ENCODE measurements at places on chromosomes 1 and 21.

DNA sequence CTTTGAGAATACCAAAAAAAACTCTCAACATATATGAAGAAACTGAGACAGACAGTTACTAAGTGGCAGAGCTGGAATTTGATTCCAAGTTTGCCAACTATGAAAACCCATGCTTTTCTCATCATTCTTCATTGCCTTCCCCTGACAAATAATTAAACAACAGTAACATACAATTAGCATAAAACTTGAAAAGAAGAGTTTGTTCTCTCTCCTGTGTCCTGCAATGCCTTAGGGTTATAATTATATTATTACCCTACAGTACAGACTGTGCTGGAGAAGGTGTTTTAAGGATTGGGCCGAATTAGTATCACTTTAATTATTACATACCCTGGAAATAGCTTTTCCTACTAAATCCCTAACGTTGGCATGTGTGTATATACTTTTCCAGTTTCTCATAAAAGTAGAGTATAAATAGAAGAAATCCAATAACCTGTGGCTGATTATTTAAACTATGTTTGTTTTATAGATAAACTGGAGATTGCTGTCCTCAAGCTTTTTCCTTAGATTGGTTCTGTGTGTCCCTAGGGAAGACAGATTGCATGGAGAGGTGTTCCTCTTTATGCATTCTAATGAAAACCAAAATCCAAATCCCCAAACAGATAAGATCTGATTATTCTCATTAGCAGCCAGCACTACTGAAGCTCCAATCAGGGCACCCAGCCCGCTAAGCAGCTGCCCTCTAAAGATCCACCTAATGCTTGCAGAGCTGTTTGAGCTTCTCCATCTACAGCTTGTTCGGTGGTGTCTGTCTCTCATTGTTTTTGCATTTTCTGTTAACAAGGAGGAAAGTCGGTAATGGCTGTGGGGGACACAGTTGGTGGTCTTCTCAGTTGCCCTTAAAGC lies 156.3 kb downstream of the TM2D1 start:
- DNase-seq, result no peak

GRCh38 chr21:39115576-39116235 lies 67.5 kb downstream of the PSMG1 start:
- no peak for DNase-seq

DNA sequence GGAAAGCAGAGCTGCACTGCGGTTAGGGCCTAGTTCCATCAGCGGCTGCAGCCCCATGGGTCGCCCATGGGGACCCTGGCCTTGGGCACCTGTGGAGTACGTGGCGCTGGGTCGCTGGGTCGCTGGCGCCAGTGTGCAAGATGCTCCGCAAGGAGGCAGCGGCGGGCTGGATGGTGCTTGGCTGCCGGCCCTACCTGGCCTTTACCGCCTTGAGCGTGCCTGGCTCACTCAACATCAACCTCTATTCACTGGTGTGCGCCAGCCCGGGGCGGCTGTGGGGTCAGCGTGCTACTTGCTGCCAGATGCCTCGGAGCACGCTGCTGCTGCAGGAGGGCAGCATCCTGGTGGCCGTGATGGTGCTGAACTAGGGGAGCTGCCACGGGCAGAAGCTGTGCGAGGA lies 85.1 kb upstream of the RHOU start:
- DNase-seq, result no peak

- no peak for DNase-seq
Measured at GRCh38 chr21:43781846-43782245, 5.7 kb upstream of the CSTB start.

DNA sequence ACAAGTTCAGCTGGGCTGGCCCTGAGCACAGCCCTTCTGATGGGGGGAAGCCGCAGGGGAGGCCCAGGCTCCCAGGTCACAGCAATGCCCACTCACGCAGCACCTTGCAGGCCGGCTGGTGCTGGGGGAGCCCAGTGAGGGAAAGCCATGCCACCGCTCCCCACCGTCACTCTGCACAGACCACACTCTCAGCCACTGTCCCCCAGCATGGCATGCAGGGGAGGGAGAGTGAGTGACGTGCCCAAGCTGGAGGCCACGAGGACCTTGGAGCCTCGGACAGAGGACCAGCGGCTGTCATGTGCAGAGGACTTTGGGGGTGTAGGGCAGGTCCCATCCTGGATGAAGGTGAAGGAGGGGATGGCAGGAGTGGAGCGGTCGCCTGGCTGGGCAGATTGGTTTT lies 25.1 kb downstream of the SLC45A1 start:
- no peak for DNase-seq

DNA sequence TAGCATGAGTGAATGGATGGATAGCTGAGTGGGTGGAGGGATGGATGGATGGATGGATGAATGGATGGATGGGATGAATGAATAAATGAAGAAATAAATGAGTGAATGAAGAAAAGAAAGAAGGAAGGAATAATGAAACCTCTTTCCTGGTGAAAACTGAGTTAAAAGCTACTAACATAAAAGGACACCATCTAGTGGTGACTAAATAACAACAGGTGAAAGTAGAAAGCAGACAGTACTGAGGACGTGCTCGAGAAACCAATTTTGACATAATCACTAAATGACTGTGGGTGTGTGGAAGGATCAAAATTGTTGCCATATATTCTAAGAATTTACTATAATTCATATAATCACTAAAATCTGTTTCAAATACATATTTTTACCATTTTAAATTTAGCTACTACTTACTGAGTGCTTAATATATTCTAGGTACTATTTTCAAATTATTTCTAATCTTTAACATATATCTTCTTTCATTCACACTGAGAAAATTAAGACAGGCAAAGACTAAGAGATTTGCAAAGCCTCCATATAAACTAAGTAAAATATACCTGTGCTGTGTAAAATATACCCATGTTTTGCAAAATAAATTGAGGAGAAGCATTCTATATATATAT lies 522.9 kb downstream of the LRRIQ3 start:
- DNase-seq, result no peak

DNA sequence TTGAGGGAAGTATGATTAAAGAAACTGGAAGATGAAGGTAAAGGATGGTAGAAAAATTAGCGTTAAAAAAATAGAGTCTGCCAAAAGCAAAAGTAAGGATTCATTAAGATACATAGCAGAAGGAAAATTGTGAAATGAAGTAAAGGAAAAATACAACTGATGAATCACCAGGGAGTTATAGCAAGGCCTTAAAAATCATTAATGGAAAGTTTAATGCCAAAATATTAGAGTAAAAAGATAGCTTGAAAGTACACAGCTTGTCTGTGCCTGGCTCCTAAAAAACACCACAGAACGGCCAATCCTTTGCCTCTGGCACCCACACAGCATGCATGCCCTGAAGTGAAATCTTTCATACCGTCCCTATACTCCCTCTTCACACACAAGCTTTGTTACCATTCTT lies 66.9 kb upstream of the APOBEC4 start:
- no peak for DNase-seq

DNA sequence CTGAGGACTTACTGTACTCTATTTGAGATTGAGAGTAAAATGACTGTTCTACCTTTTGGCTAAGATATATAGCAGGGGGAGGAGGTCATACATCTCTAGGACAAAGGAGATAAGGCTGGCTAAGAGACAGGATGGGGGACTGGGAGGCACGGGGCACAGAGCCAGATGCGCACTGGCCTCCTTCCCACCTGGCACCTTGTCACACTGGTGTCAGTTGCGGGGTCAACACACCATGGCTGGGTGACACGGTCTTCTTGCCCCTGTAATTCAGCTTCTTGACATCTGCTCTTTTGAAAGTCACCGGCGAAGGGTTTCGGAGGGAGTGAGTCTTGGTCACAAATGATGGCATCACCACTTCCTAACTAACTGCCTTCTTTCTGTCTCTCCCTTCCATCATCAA lies 177.3 kb downstream of the ZSCAN20 start:
- no peak for DNase-seq

DNA sequence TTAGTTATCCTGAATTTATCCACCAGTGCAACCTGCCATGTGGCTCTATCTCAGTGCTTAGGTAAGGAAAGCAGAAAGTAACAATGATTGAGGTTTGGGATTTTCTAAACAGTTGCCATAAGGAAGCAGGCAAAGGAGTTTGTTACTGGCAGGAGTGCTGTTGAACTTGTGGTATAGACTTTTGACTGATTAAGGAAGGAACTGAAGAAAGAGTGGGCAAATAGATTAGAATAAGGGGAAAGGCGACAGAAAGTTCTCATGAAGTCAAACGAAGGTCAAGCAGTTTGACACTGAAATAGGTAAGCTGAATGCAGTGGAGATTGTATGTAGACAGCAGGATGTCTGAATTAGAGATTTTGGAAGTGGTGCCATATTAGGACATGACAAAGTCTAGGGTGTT lies 24.2 kb upstream of the CR2 start:
- DNase-seq, result no peak

DNA sequence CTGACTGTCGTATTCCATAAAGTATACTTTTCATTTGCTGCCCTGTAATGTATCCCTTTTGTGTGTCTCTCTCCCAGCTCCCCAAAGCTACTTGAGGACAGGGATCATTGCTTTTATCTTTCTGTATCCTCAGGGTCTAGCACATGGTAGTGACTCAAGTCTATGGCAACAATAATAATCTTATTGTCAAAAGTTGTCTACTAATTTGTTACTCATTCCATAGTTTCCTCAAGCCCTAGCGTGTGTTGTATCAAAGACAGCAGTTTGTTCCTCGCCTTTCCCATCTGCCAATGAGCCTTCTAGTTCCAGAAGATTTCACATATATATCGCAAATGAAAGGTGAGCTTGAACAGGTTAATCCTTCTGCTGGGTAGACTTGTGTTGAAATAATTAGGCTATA lies 9.8 kb upstream of the SLC30A1 start:
- no peak for DNase-seq

DNA sequence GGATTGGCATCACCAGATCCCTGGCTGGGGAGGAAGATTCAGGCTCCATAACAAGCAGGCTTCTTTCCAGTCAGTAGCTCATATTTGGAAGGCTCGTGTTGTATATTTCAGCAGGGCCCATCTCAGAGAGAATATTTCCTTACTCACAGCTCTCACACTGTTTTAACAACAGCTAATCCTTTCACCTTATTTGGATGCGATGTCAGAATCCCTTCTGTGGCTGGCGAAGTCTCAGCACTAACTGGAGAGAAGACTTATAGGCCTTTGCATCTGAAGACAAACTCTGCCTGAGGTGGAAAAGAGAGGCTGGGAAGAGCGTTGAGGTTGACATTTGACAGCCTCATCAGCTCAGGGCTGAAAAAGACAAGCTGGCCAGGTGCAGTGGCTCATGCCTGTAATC lies 47.2 kb upstream of the CAPZB start:
- no peak for DNase-seq

GRCh38 chr1:151716771-151717631 lies at the start of gene CELF3:
CELF3 (minus strand) TSS chr1:151716803; CDS start chr1:151716020, 783 bp downstream.
- DNase-seq, result no peak

DNA sequence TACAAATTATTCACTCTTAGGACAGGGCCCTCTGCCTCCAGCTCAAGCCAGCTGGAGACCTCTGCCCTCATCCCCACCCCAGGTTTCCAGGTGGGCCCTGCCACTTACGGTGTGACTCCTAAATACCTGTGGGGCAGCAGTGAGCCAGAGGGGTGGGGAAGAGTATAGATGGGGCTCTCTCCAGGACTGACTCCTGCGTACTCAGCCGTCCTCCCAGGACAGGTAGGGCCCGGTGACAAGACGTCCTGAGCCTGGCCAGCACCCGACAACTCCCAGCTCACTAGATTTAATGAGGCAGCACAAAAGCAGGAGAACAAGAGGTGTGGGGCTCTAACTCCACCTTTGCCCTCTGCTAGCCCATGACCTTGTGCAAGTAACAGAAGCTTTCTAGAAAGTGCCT lies 16.8 kb downstream of the GNG12 start:
- no peak for DNase-seq

DNA sequence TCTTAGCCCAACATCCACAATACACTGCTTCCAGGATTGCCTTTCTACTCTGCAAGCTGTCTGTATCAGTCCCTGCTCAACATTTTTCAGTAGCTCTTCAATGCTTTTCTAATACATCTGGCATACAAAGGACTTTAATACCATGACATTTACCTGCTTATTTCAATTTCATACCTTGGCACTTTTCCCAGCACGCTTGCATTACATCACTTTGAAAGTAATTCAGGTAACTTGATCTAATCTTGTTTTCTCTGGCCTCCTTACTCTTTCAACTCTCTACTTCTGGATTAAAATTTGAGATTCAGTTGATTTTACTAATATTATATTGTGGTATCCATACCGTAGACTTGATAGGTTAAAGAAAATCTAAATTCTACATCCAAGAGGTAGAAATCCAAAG lies 103.0 kb downstream of the PTGS2 start:
- no peak for DNase-seq

DNA sequence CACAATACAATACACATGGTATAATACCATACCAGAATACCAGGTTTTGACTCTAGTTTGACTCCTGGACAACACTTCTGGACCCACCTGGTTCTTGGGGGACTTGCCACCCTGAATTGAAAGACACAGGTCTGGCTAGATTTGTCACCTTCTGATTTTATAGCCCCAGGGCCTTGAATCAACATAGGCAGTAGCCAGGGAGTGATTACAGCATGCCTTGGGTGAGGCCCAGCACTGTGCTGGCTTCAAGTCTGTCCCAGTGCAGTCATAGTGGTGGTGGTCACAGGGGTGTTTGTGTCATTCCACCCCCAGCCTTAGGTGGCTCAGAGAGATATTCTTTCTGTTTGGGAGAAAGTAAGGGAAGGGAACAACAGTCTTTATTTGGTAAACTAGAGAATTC lies 23.3 kb upstream of the SNX7 start:
- no peak for DNase-seq

DNA sequence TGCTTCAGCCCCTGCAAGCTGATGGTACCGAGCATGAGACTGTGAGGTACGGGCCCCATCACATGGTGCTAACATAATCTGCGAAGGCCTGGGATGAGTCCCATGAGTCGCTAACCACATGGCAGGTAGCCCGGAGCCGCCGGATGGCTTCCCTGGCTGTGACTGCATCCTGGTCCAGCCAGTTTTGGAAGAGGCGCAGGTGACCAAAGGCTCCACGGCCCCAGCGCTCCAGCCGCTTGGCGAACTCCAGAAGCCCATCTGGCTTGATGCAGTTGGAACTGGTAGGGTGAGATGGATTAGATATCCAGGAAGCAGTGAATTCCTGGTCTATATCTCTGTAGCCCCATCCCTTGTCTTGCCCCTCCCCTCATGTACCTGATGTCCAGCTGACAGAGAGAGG lies 24.6 kb downstream of the LRRC41 start:
- no peak for DNase-seq

Data from glomerular endothelial cell (primary cell).